Renal cortex interstitium (tissue), 15 donors: ENCODE measurements at places on chromosomes 1 and 21.

DNA sequence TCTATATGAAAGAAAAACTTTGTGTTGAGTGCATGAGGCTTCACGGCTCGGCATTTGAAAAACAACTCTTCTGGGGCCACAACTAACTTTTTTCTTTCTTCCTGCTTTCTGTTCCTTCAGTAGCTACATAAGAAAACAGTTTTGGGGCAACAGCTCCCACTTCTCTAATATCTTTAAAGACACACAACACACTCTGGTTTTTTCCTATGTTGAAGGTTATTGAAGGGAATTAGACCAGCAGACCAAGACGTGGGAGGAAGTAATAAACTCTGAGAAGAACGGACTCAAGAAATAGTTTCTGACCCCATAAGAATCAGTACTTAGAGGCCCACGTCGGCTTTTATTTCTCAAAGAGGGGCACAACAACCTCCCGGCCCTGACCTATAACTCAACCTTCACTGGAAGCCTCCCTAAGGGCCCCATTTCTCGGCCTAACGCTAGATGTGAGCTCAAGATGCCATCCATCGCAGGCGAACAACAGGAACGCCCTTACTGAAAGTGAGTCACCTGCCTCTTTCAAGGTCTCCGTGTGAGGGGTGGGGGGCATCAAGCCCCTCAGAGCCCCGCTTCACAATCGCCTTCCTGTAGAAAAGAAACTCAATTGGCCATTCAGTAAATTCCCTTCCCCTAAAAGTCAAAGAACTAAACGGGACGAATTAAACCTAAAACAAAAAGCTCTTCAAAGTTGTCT lies 844 bp downstream of the ZMYM6 start:
- DNase-seq: peak; percentile 4

GRCh38 chr1:62241371-62242131 lies 46.9 kb downstream of the L1TD1 start:
- DNase-seq: no peak

- DNase-seq: peak; percentile 33
Measured at GRCh38 chr1:86913399-86913895, 479 bp downstream of the SELENOF start.

DNA sequence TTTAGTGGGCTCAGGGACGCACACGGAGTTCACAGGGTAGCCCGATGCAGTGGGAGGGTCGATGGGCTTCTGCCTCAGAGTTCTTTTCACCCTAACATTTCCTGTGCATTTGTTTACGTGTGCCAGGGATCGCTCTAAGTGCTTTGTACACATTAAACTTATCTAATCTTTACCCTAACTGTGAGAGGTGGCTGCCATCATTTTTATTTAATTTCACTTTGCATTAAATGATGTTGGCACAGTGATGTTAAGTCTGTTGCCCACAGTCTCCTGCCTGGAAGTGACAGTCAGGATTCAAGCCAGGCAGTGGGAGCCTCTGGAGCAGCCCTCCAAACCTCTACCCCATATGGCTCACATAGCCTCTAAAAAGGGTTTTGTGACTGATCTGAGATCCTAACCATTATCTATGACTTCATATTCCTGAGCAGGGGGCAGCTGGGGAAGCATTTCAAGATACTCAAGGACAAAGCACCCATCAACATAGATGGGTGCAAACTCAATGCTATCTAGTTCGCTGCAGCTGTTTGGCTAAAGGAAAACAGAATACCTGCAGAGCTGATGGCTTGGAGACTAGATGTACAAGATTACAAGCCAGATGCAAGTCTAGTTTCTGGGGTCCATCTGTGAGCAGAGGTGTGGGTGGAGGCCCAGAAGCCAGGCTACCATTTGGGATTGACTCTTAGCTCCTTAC lies 303.8 kb downstream of the DISC1 start:
- DNase-seq: no peak

DNA sequence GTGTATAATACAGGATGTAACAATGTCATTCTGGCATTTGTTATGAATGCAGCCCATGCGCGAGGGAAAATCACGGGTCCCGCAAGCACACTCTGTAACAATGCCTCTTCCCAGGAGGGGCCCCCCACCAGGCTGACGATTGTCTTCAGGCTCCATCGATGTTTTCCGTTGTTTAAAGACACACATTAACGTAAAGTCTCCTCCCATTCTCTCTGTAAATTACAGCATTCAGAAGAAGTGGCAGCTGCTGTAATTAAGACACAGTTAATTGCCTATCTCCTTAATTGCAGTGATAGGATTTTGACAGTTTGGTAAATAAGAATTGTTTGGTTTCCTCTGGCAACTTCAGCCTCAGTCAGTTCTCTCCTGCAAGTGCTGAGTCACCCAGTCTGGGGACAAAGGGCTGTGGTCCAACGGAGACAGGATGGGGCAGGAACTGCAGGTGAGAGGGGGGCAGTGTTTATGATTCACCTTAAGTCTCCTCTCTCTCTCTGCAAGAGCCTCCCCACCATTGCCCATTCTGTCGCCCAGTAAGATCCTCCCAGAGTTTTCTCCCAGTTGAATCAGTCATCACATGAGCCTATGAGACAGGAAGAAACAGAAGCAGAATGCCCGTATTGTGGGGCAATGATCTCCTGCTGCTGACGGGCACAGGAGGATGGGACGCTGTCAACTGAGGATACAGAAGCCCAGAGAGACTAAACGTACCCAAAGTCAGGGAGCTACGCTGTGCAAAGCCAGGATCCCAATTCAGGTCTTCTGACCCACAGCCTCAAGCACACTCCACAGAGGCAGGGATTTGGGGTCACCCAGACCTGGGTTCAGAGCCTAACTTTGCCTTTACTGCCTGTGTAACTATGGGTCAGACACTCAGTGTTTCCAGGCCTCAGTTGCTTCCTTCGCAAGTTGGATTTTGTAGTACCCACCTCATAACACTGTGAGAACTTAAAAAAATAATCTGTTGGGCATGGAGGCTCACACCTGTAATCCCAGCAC lies 110.0 kb downstream of the ADSS2 start:
- DNase-seq: no peak

- DNase-seq: peak; percentile 61
Measured at GRCh38 chr1:111754984-111755330, 744 bp upstream of the DDX20 start.

DNA sequence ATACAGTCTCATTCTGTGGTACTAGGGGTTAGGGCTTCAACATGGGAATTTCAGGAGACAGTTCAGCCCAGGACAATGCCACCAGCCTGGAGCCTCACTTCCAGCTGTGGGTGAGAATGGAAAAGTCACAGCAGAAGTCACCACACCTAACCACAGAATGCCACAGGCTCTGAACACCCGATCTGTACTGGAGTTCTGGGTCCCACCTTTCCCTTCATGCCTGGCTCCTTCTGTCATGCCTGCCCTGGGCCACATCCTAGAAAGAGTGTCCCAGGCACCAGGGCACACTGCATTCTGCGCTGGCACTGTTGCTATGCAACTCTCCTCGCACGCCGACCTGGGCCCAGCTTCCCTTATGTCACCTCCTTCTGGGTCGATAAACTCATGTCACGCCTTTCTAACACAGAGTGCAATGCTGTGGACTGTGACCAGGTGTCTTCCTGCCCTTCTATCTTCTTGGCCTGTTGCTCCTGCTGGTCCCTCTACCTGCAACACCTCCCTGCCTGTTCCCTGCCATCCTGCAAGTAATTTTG lies 21.2 kb downstream of the RCSD1 start:
- no peak for DNase-seq

DNA sequence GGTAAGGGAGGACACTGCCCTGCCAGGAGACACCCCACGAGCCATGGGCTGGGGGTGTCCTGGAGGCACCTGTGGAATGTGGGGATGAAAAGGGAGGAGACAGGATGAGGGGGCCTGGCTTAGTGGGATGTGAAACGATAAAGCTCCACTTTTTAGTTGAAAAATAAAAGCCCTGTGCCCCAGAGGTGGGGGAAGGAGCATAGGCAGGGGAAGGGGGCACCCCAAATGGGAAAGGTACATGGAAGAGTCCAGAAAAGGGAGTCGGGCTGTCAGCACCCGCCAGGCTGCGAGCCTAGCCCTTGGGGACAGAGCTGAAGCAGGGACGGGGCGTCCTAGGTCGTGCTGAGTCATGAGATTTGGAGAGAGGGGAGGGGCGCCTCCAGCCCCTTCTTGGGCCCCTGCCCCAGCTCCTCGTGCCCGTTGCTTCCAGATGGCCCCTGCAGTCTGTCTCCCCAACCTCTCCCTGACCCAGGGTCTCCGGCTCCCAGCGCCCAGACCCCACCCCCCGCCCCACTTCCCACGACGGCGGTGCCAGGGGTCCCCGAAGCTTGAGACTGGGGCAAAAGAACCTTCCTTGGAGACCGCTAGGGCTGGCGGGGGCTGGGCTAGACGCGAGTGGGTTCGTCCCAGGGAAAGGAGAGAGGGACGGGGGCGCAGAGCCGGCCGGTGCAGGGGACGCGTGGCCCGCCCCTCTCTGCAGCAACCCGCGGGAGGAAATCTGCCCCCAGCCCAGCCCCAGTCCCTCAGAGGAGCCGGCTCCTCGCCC lies 795 bp downstream of the SYT2 start:
- DNase-seq: no peak
